ENCODE measurements at places on chromosomes 2 and 18.

DNA sequence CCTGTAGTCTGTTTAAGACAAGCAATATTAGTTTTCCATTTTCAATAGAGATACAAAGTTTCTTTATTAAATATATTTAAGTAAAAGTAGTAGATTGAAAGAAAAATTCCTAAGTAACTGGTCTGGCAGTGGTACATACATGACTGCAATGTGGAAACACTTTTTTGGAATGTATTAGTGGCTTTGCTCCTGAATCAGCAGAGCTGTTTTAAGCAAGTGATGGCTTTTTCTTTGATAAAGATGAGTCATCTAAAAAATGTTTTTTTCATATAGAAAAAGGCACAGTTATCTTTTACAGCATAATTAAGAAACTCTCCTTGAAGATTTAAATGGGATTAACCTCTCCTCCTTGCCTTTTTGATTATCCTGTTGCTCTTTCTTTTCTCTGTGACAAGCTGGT lies 34.9 kb downstream of the KDM3A start:
- DNase-seq: no peak

- DNase-seq: no peak
Observed at GRCh38 chr2:224630659-224631550, 45.7 kb upstream of the CUL3 start.

GRCh38 chr2:27264753-27265535 lies 2.1 kb upstream of the SLC30A3 start:
- DNase-seq: no peak

- DNase-seq: no peak
Observed at GRCh38 chr2:216148983-216149382, 39.8 kb downstream of the XRCC5 start.

DNA sequence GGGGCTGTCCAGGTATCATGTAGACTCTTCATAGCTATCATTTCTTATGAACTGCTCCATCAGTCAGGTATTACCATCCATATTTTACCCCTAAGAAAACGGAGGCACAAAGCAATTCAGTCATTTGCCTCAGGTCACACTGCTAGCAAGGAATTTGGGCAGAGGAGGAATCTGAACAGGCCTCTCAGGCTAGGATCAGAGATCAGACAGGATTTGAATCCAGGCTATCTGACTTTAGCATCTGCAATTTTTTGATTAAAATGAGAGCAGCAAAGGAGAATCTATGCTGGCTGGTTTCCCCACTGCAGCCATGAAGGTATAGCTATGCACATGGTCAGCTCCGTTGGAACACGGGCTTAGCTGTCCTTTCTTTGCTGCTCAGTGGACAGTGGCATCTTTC lies 60.1 kb downstream of the TACR1 start:
- no peak for DNase-seq

GRCh38 chr2:239594772-239595608 lies 194.2 kb upstream of the HDAC4 start:
- DNase-seq: no peak

- DNase-seq: no peak
Observed at GRCh38 chr2:70461981-70462876, 91.4 kb downstream of the TGFA start.

- DNase-seq: no peak
Observed at GRCh38 chr2:108833219-108833618, 46.6 kb downstream of the CCDC138 start.

DNA sequence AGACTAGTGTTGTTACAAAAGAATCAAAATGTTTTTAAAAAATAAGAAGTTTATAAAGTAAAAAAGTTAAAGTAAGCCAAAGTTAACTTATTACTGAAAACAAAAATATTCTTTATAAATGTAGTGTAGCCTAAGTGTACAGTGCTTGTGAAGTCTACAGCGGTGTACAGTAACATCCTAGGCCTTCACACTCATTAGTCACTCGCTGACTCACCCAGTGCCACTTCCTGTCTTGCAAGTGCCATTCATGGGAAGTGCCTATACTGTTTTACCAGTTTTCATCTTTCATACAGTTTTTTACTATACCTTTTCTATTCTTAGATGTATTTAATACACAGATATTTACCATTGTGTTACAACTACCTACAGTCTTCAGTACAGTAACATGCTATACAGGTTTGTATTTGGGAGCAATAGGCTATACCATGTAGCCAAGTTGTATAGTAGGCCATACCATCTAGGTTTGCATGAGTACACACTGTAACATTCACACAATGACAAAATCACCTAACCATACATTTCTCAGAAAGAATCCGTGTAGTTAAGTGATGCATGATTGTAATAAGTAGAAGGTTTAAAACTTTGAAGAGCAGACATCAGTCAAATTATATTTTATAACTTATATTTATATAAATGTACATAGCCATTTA lies 13.4 kb downstream of the SERPINB7 start:
- peak; percentile 2 for DNase-seq

GRCh38 chr2:128300151-128301020 lies 18.3 kb downstream of the HS6ST1 start:
- DNase-seq: no peak

GRCh38 chr2:177984749-177985148 lies 87.8 kb downstream of the PDE11A start:
- DNase-seq: no peak

DNA sequence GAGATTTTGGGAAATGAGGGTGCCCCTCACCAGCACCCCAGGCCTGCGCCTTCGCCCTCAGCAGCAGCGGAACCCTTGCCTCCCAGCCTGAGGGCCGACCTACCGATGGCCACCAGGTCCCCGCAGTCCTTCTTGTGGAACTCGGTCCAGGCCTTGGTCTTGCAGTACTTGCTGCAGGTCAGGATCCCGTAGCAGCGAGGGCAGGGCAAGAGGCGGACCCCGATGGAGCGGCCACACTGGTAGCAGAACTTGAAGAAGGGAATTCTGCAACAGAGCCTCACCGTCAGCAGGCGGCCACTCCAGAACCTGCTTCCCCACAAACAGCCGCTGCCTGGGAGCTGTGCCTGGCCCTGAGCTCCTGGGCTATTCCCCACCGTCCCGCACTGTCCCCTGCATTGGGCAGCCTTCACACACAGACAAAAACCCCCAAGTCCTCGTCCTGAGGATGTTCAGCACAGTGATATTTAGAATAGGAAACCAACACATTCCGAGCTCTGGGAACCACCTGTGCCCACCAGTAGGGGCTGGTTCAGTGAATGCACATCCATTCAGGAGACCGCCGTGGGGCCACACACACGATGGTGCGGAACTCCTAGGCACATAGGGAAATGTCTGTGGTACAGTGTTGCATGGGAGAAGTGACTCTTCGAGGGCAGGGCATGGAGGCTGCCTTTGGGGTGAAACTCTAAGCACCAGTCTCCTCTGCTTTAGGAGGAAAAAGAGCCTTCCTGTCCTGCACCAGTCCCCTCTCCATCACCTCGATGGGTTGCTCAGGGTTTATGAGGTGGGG lies 45.6 kb downstream of the GPC1 start:
- peak; percentile 3 for DNase-seq

DNA sequence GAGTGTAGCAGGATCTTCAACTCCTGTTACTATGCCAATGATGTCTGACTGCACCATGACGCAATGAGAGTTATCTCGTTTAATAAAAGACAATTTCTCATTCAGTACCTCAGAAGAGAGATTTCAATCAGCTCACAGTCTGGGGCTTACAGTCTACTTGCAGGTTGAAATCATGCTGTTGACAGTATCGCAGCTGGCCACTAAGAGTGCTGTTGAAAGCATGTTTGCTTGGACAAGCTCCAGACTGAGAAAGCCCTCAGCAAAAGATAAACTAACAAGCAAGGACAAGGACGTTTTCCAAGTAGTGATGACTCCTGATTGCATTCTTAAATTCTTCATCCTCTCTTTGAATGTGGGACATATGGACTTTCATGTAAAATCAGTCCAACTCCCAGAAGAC lies 145.2 kb upstream of the SYT4 start:
- DNase-seq: no peak

DNA sequence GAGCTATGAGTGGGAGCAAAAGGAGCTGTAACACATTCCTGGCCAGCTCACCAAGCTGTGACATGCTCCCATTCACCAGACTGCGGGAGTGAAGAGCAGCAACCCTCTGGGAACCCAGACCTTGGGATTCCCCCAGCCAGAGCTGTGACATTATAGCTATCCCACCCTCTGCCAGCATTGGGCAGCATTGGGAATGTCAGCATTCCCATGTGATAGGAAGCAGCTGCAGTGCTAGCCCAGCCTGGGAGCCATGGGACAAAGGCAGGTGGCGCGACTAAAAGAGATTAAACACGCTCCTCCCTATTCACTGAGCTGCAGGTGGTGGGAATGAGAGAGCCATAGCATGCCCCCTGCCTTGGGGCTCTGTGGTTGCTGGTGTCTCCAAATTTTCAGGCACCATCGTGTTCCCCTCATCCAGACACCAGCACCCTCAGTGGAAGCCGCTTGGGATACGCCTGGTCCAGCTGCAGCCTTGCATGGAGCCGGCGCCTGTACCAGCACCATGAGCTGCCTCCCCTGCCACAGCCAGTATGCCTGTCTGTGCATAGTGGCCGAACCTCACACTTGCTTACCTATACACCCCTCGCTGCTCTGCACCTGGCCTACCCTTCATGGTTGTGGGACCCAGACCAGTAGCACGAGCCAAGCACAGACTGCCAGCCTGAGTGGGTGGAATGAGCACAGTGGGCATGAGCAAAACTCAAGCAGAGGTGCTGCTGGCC lies 695.6 kb upstream of the GCFC2 start:
- no peak for DNase-seq

GRCh38 chr2:225042800-225043167 lies 516 bp upstream of the DOCK10 start:
- DNase-seq: no peak

DNA sequence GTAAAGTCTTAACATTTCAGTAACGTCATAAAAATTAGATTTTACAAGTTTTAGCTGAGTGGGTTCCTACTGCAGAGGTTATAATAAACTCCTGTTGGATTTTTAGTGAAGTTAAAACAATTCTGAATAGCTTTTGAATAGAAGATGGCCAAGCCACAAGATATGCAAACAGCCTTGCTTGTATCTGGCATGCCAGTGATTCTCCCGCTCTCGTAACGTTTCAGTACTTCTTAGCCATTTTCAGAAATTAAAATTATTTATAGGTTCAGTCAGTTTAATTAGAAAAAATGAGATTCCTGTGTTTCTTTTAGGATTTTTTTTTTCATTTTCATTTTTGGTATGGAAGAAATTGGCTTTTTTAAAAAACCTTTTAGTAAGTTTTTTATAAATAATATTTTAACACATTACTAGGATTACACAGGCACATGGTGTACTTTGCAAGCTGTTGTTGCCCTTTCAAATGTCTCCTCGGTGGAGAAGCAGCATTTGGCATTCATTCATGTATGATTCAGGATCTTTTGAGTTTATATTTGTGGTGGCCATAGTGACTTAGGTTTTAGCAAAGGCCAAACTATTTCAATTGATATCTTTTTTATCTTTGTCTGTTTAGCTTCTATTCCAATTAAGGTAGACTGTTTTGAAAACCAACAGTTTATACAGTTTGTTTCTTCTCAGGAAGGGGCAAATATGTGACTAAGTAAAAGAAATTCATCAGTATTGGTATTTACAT lies 30.6 kb upstream of the RND3 start:
- no peak for DNase-seq

GRCh38 chr18:58669731-58670378 lies 1.4 kb upstream of the MALT1 start:
- no peak for DNase-seq

- no peak for DNase-seq
Observed at GRCh38 chr18:9719421-9719981, 11.4 kb downstream of the RAB31 start.

GRCh38 chr2:168340931-168341330 lies 93.5 kb upstream of the STK39 start:
- no peak for DNase-seq

DNA sequence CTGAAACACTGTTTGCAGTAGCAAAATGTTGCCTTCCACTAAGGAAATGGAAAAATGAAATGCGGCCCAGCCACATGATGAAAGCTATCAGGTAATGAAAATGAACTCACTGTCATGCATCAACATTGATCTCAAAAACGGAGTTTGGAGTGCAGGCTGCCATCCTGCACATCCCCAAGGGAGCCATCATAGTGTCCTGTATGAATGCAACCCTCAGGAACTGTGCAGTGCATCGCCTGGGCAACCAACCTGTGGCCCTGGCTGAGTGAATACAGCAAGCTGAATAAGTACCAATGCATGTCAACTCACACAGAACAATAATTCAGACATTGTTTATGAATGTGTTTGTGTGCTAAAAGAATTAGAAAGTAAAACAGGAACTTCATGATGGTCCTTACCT lies 23.1 kb upstream of the TXNDC2 start:
- no peak for DNase-seq

GRCh38 chr2:18319987-18320386 lies 240.5 kb downstream of the RDH14 start:
- DNase-seq: no peak

DNA sequence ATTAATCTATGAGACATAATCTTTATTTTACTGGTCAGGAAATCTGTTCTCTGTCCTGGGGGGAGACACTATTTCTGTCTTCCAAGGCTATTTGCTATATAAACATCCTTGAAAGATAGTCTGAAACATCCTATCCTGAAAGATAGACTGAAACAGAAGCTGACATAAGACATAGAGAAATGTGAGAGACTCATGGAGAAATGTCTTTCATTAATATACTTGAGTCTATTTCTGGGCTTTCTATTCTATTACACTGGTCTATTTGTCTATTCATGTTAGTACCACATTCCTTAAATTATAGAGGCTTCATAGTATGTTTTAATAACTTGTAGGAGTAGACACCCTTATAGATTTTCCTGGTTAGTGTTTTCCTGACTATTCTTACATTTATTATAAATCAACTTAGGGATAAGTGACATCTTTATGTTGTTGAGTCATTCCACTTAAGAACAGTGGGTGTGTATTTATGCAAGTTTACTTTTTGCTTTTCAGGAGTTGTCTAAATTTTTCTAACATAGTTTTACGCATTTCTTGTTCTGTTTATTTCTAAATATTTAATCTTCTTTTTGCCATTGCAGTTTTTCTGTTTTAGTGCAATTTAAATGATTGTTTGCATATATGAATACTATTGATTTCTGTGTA lies 244.9 kb upstream of the ZSWIM2 start:
- DNase-seq: no peak

GRCh38 chr2:84458551-84459017 lies 496 bp downstream of the SUCLG1 start:
- DNase-seq: no peak

DNA sequence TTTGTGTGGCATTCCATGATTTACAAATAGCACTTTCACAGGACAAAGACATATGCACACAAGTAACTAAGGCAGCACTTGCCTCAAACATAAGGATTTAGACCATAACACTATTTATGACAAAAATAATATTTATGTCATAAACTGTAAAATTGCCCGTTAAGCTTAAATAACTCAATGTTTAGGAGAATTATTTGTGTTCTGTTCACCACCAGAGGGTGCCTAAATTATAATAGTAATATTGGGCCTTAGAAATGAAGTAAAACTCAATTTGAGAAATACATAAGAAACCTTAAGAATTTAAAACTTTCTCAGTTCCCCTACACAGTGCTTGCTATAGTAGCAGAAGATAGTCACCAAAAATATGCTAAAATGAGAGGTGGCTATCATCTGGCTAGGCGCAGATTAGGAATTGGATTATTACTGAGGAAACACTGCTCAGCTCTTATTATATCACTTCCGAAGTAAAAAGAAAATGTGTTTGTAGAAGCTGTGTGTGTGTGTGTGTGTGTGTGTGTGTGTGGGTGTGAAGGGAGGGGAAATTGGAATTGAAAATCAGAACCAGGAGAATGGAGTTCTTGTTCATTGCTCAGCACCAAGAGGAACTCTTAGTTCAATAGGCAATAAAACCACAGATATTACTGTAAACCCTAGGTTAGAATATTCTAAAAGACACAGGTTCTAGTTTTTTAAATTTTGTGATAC lies 4.9 kb upstream of the CHN1 start:
- no peak for DNase-seq

GRCh38 chr2:227479865-227480475 lies 8.0 kb downstream of the AGFG1 start:
- DNase-seq: no peak
